ENCODE measurements at places on chromosomes 7 and 10.

- peak; percentile 84 for DNase-seq
Measured at GRCh38 chr7:3043544-3044371, at the start of gene CARD11. Gene CARD11, minus strand, starts transcription at chr7:3043867. Its CDS starts 85,361 bp downstream, at chr7:2958506.

- no peak for DNase-seq
Measured at GRCh38 chr7:23336799-23337283, 37.7 kb downstream of the MALSU1 start.

DNA sequence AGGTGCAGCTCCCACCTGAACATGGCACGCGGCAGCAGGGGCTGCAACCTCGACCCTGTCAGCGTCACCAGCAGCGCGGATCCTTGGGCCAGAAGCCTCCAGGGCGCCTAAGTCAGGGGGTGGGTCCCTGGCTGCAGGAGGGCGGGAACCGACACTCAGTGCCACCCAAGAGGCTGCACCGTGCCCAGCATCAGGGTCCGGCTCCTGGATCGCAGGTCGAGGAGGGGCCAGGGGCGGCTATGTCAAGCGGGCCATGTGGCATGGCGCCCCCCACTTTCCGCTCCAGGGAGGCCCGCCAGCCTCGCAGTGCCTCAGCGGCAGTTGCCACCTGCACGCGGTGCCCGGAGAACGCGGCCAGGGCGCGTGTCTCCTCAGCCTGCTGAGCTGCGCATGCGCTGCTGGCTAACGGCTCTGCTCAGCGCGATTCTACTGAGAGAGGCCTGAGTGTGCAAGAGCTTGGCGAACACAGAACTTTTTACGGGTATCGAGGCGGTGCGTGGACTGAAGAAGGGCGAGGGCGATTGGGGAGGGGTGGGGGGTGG is at the start of gene ANKRD30A:
Gene ANKRD30A, plus strand, starts transcription at position 408 of the 542 bp plus-strand sequence. CDS start 190 bp downstream, outside the sequence.
- DNase-seq, result no peak

DNA sequence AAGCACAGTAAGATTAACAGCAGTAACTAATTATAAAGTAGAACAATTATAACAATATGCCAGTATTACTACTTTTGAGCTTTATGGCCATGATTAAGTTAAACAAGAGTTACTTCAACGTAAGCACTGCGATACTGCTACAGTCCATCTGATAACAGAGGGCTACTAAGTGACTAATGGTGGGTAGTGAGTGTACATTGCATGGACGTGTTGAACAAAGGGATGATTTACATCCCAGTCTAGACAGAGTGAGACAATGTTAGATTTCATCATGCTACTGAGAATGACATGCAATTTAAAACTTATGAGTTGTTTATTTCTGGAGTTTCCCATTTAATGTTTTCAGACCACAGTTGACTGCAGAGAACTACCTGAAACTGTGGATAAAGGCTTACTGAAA is 45.6 kb downstream of the TPST1 start:
- DNase-seq, result peak; percentile 24

DNA sequence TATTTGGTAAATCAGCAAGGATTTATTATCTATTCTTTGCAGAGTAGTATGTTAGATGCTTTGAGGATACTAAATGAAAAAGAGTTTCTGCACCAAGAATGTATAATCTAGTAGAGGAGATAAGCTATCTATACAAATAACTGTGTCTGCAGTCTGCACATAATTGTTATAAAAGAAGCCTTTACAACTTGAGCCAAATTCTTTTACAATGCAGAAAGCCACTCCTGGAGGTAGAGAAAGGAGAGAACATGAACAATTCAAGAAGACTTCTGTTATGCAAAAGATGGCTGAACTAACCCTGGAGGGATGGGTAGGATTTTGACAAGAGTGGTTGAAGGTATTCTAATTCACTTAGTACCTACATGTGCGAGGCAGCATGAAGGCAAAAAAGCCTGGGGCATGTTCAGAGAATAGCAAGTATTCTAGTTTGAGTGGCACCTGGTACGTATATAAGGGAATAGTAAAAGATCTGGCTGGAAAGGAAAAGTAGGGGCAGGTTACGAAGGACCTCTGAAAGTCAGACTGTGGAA is 251.1 kb upstream of the KAT6B start:
- DNase-seq, result no peak

DNA sequence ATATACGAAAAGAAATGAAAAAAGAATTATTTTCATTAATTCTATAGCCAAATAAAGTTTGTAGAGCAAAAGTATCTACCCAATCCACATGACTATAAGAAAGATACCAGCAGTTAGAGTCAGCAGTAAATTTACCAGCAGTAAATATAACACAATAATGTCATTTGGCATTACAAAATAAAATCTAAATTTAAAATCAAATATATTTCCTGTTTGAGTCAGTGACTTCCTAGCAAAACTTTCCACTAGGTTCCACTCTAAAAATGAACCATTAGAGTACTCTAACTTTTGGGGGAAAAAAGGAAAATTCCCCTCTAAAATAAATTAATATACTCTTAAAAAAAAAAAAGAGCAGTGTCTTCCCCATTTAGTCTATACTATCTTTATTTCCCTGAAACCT is 144.8 kb downstream of the CPEB3 start:
- no peak for DNase-seq

DNA sequence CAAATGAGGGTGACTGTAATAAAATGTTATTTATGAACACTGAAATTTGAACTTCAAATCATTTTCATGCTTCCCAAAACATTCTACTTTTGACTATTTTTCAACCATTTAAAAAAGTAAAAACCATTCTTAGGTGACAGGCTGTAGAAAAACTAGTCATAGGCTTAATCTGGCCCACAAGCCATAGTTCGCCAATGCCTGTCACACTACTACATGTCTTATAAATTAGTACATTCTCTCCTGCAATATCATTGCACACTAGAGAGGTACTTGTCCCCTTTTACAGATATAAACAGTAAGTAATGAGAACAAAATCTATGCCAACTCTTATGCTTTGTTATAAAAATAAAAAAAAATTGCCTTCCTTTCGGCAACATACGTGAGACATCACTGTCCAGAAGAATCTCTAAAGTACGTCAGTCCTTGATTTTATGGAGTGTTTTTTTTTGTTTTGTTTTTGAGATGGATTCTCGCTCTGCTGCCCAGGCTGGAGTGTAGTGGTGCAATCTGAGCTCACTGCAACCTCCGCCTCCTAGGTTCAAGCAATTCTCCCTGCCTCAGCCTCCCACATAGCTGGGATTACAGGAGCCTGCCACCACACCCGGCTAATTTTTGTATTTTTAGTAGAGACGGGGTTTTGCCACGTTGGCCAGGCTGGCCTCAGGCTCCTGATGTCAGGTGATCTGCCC is 23.2 kb downstream of the UPF2 start:
- no peak for DNase-seq

- no peak for DNase-seq
Measured at GRCh38 chr7:77971726-77972125, 173.2 kb downstream of the PHTF2 start.

DNA sequence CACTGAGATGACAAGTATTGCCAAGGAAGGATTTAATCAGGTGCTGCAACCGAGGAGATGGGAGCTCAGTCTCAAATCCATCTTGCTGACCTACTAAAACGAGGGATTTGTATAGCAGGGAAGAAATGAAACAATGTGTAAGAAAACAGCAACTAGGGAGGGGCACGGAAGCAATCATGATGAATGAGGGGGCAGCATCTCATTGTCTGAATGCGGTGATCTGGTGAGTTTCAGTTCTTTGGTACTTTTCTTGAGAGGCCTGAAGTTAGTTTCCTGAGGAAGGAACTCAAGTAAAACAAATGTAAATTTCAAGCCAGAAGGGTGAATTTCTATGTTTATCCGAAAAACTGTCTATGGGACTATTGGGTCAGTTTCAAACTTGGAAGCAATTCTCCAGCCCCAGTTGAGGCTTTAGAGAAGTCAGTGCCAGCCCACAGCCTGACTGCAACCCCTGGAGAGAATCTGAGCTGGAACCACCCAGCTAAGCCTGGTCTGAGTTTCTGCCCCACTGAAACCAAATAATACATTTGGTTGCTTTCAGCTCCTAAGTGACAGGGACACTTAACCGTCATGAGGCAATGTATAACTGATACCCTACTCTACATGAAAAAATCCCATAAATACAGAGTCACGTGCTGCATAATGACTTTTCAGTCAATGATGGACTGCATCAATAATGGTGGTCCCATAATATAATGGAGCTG is 45.8 kb upstream of the TNS3 start:
- no peak for DNase-seq

DNA sequence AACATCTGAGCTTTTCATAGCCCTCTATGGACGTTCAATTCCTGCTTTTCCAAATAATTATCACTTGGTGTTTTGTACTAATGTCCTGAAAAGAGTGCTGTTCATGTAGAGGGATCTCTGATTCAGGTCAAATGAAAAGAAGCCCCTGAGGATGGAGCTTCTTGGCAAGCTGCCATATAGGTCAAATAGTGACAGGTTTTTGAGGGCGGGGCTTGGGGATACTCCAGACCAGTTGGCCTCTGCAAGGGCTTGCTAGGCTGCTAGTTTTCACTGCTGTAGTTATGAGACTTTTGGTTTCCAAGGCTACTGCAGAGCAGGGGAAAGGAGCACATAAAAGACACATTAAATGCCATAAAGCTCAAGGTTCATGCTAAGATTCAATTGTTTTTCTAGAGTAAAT is 257.2 kb upstream of the CACNA2D1 start:
- DNase-seq, result no peak

DNA sequence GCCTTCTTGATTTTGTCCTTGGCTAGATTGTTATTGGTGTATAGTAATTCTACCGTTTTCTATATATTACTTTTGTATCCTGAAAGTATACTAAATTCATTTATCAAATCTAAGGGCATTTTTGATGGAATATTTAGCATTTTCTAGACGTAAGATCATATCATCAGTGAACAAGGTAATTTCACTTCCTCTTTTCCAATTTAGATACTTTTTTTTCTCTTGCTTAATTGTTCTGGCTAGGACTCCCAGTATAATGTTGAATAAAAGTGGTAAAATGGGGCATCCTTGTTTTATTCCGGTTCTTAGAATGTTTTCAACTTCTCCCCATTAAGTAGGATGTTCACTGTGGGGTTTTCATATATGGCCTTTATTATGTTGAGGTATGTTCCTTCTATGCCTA is 260.7 kb downstream of the POLR1F start:
- DNase-seq, result no peak

GRCh38 chr7:66698652-66699205 is 41.8 kb upstream of the RABGEF1 start:
- no peak for DNase-seq

GRCh38 chr7:41955893-41956675 is 253.2 kb upstream of the INHBA start:
- peak; percentile 96 for DNase-seq

- DNase-seq, result no peak
Measured at GRCh38 chr7:13770305-13770704, 219.2 kb downstream of the ETV1 start.

GRCh38 chr7:130401101-130401500 is 20.8 kb downstream of the CPA1 start:
- no peak for DNase-seq

GRCh38 chr7:1123715-1124114 is 35.8 kb downstream of the GPER1 start:
- no peak for DNase-seq

DNA sequence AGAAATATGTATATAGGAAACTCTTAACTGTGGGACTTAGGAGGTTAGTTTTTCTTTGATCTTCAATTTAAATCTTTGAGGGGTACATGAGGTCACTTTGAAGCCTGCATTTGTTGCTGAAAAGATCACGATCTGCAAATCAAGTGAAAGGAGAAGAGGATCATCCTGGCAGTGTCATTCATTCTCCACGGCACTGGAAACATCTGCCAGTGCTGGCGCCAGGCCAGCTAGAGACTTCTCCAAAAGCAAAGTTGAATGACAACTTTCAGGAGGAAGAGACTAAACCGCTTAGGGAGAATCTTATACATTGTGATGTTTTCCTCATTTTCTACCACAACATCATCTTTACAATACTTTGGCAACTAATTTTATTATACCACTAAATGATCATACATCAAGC is 42.5 kb downstream of the MRC1 start:
- peak; percentile 78 for DNase-seq

- DNase-seq, result peak; percentile 90
Measured at GRCh38 chr7:2477447-2478398, 1.5 kb upstream of the GRIFIN start.

DNA sequence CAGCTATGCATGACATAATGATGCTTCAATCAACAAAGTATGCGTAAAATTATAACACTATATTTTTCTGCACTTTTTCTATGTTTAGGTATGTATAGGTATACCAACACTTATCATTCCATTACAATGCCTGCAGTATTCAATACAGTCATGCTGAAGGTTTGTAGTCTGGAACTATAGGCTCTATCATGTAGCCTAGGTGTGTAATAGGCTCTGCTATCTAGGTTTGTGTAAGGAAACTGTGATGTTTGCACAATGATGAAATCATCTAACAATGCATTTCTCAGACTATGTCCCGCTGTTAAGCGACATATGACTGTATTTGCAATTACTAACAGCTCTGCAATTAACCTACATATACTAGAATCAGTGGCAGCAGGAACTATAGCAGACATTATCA is 1447.5 kb downstream of the GATA3 start:
- DNase-seq, result no peak

- no peak for DNase-seq
Measured at GRCh38 chr7:8068892-8069686, 100.5 kb downstream of the GLCCI1 start.

DNA sequence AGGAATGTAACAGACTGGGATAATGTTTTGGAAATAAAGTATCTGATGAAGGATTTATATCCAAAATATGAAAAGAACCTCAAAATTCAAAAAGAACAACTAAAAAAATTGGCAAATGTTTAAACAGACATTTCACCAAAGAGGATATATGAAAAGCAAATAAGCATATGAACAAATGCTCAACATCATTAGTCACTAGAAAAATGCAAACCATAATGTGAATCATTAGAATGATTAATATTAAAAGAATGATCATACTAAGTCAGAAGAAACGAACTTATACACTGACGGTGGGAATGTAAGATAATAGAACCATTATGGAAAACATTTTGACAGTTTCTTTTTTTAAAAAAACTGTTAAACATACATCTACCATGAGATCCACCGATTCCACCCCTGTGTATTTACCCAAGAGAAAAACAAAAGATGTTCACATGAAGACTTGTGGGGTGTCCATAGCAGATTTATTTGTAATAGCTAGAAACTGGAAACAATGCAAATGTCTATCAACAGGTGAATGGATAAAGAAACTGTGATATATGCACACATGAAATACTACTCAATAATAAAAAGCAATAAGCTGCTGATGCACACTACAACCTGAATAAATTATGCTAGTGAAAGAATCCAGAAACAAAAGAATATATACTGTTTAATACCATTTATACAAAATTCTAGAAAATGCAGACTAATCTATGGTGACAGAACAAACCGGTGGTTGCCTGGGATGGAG is 35.7 kb downstream of the PRKG1 start:
- no peak for DNase-seq

DNA sequence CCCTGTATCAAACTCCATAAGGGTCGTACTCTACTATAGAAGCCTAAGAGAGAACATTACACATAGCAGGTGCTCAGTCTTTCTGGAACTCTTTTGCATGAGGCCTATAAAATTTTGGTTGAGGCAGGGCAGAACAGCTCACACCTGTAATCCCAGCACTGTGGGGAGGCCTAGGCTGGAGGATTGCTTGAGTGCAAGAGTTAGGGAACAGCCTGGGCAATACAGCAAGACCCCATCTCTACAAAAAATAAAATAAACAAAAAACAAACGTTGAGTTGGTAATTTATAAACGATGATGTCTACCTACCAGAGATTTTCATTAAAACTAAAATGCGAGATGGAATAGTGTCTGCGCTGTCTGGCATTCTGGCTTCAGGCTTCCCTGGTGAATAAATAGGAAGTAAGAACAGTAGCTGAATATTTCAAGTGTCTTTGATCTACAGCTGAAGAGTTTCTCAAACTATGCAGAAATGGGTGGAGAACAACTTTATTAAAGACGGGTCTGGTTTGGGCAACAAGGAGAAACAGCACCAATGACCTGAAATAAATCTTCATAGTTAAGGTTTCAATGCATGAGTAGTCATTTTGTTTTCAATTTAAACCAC is 774 bp downstream of the PON2 start:
- peak; percentile 51 for DNase-seq
